ENCODE measurements at places on chromosomes 3 and 15.

- peak; percentile 7 for DNase-seq
These were observed 53.7 kb downstream of the PIK3CB start for GRCh38 chr3:138781012-138781470.

- DNase-seq = peak; percentile 17
These were observed 6.0 kb downstream of the ONECUT1 start for GRCh38 chr15:52783929-52784798.

DNA sequence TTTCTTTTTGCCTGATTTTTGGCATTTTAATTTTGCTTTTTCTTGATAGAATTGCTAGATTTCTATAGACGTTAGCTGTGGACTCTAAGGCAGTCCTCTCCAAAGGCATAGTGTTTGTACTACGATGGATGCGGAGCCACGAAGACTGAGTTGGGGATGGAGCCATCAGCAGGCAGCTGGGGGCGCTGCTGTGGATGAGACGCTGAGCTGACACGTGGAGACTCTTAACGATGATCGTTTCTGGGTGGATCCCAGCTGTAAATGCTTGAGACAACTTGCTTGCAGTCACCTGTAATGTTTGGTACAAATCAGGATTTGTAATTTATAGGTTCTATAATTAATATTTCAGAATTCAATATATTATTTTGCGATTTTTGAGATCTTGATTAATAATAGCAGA lies 13.3 kb upstream of the PPP1R2 start:
- DNase-seq = no peak

GRCh38 chr3:115330430-115330829 lies 183.3 kb upstream of the ZBTB20 start:
- no peak for DNase-seq

DNA sequence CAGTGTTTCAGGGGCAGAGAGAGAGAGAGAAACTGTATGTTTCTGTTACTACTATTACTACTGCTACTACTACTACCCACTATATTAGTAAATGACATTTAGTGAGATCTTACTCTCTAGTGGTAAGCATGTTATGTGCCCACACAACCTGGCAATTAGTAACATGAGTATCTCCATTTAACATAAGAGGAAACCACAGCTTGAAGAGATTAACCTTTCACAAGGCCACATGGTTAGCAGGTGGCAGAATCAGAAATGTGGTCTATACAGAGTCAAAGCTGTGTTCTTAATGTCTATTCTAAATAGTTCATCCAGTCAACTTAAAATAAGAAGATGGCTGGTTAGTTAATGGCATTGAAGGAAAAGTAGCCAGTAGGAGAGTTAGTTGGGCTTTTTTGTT lies 961.6 kb downstream of the MCTP2 start:
- DNase-seq = no peak

DNA sequence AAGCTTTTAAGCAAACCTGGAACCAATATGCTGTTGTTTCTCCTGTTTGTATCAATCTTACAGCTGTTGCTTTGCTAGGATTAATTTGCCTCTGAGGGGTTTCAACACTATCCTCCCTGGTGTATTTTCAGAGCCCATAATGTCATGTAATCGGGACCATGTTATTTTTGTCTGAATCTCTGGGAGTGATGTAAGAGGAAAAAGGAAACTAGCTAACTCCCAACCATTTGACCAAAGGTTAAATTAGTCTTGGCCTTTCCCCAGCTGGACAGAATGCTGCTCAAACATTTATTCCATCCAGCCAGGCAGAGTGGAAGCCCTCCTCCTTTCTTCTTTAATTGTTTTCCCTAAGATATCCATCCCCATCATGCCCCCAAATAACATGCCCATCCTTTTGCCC lies 142.2 kb downstream of the ALDH1A2 start:
- DNase-seq = no peak

- DNase-seq = no peak
These were observed 1161.2 kb downstream of the ROBO2 start for GRCh38 chr3:78201091-78201490.

GRCh38 chr15:71455107-71455506 lies 339.8 kb downstream of the THSD4 start:
- no peak for DNase-seq

DNA sequence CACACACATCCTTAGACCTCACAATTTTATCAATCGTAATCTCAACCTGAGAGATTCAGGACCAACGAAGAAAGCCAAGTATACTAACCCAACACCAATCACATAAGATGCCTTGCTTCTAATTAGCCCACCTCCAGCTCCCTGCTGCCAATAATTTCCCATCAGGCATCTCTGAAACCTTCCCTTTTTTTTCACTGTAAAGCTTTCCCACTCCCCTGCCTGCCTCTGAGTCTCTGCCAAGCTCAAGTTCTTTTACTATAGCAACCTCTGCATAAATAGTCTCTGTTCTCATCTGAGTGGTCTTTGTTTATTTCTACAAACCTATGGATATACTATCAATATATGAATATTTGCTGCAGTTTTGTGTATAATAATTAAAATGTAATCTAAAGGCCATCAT lies 86.5 kb downstream of the PIK3CB start:
- DNase-seq = no peak

DNA sequence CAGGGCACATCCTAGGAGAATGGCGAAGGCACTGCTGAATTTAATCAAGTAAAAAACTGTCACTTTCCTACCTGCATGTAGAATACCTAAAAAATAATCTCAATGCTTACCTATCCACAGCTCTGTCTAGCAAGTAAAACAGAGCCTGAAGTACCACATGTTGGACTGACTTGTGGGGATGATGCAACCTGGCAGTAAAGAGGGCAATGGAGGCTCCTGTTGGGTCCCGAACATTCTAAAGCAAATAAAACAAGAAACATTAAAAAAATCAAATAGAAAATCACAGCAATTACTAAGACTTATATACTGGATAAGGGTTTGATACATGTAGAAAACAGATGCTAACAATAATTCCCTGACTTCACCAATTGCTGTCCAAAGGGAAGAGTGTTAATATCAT lies 56.1 kb downstream of the PTPN9 start:
- no peak for DNase-seq

- DNase-seq = no peak
These were observed 194.0 kb upstream of the LMCD1 start for GRCh38 chr3:8307545-8308110.

GRCh38 chr3:30188713-30189112 lies 417.7 kb upstream of the TGFBR2 start:
- DNase-seq = no peak

- no peak for DNase-seq
These were observed 12.8 kb upstream of the SH3BP5 start for GRCh38 chr3:15345066-15345607.

DNA sequence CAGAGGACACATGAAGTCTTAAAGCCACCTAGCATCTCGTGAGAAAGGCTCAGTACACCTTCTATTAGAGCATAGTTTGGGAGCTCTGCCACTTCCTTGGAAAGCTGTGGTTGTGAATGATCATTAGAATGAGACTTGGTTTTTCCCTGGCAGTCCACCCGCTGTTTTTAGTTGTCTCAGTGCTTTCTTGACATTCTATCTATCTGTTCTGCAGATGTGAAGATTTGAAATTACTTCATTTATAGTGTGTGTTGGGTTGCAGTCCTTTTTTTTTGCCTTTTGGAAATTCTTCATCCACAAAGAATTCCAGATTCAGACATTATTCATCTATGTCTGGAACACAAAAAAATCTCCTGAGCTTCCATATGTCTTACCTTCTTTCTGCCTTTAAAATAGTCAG lies 23.7 kb downstream of the PPP2R3A start:
- DNase-seq = no peak

DNA sequence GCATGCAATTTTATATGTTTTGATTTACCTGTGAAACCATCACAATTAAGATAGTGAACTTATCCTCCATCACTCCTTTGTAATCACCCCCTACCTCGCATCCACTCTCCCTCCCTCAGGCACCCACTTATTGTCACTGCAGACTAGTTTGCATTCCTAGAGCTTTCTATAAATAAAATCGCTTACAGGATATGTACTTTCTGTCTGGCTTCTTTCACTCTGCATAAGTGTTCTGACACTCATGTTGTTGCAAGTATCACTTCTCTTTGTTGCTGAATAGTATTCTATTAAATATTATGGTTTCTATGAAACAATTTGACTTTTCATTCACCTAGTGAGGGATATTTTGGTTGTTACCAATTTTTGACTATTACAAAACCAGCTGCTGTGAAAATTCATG lies 139.3 kb downstream of the RSRC1 start:
- no peak for DNase-seq

DNA sequence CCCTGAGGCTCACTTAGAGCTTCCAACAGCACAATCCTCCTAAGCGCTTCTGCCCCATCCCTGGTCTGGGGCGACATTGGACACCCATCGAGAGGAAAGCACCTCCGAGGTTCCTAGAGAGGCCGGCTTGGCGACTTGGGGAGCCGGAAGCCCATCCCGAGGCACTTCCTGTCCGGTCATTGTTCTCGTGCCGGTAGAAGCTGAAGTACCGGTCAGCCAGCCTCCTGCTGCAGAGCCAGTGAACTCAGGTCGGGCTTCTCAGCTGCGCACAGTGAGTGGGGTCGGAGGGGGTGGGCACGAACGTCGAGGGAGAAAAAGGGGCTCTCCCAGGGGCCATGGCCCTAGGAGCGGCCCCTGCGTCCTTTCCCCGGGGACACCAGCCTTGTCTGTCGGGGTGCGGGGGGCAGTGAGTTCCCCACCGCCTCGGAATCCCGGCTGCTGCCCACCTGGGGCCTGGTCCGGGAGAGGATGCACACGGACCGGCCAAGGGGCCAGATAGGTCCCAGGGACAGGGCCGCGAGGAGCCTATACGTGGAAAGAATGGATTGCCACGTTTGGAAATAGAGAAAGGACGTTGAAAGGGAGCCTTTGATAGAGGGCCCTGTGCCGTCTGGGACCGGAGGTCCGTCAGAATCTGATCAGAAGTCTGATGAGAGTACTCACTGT lies at the start of gene ZNF35:
TSS of gene ZNF35 (plus strand) at position 169 of the 666 bp plus-strand sequence. CDS start 2,336 bp downstream, outside the sequence.
- no peak for DNase-seq

GRCh38 chr15:69497667-69498066 lies 45.0 kb downstream of the RPLP1 start:
- no peak for DNase-seq

DNA sequence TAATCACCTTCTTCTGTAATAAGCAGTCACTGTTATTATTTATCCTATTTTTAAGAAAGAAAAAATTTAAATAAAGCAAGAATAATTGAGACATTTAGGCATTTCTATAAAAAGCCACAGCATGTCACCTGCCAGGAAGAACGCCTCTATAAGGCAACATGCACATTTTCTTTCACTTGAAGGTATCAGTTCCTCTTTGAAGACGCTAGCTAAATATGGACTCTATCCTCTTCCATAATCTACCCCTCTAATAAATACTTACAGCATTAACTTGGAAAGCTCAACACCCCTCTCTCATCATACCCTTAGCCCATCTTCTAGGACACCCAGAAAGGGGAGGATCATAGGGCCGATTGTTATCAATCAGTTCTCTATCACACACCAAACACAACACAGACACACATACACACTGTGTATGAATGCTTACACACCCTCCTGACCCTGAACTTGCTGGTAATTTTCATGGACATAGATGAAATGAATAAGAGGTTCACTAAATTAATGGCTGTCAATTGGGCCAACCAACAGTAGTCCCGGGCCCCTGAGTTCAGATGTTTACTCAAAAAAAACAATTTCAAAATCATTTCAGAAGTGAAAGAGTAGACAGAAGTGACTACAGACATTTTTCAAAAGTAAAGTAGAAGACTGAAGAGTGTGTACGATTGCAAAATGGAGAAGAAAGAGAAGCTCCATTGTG lies 102.5 kb downstream of the ZMAT3 start:
- DNase-seq = no peak

- DNase-seq = no peak
These were observed 619.9 kb upstream of the SUCLG2 start for GRCh38 chr3:68274286-68274685.

DNA sequence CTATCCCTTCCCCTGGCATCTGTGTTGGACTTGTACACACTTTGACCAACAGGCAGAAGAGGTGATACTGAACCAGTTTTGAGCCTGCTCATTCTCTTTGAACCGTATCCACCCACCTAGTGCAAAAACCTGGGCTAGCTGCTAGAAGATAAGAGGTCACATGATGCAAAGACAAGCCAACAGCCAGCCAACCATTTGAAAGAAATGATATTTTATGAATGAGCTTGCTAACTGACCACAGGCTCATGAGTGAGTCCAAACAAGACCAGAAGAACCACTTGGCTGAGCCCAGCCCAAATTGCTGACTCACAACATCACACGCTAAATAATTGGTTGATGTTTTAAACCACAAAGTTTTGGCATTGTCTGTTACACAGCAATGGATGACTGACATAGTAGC lies 74.0 kb upstream of the CTNNB1 start:
- no peak for DNase-seq

- no peak for DNase-seq
These were observed 22.3 kb upstream of the MORF4L1 start for GRCh38 chr15:78850352-78850751.

DNA sequence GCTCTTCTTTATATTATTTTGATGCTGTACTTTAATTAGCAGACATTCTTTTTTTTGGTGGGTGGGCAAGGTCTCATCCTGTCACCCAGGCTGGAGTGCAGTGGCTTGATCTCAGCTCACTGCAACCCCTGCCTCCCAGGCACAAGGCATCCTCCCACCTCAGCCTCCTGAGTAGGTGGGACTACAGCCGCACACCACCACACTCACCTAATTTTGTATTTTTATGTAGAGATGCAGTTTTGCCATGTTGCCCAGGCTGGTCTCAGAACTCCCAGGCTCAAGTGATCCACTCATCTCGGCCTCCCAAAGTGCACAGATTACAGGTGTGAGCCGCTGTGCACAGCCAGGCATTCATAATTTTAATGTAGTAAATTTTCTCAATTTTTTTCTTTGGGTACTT lies 608.1 kb downstream of the ZNF385D start:
- DNase-seq = no peak

DNA sequence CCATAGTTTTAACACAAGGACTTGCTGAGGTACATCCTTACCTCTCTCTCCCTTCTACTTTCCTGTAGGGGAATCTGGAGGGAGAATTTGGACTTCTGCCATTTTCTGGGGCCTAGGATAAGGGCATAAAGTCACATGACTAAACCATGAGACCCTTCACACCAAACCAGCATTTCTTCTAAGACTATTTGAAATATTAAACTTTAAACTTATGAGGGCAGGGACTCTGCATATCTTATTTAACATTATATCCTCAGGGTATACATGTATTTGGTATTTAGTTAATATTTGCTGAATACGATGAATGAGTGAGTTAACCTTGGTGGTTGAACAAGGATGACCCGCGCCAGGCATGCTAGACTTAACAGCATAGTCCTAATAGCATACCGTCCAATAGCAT lies 63.4 kb downstream of the USP13 start:
- DNase-seq = no peak

- DNase-seq = no peak
These were observed 101.3 kb upstream of the CMC1 start for GRCh38 chr3:28139967-28140634.

Data from activated CD8-positive, alpha-beta memory T cell treated with anti-CD3 and anti-CD28 coated beads for 1 hour (primary cell).